ENCODE measurements at places on chromosomes 13 and 19. TPM values are rescaled to one million over a fixed set of nuclear protein-coding genes. Genes with fewer than 3 reads are reported as not detected.

GRCh38 chr13:34412295-34412694, 529.8 kb upstream of the NBEA start:
- DNase-seq, result no peak

- peak; percentile 69 for DNase-seq
Observed at GRCh38 chr19:46818812-46819211, 30.4 kb upstream of the SLC1A5 start.

- no peak for DNase-seq
Observed at GRCh38 chr19:38563475-38563874, 54.3 kb downstream of the MAP4K1 start.

DNA sequence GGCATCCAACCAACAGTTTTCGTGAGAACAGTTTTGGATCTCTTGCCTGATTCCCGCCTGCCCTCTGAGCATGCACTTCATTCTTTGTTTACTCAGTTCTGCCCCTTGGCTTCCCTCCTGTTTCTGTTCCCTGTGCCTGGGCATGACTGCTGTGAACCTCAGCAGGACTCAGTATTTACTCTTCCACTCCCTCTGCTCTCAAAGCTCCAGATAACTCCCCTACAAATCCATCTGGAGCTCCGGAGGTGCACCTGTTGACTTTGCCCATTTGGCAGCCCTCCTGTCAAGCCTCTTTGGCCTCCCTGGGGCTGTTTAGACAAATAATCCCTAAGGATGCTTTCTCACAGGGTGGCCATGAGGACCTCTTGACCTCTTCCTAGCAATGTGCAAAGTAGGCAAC, 34.2 kb upstream of the ARGLU1 start:
- DNase-seq, result no peak

- no peak for DNase-seq
Observed at GRCh38 chr19:2132191-2132590, 19.2 kb downstream of the AP3D1 start.

DNA sequence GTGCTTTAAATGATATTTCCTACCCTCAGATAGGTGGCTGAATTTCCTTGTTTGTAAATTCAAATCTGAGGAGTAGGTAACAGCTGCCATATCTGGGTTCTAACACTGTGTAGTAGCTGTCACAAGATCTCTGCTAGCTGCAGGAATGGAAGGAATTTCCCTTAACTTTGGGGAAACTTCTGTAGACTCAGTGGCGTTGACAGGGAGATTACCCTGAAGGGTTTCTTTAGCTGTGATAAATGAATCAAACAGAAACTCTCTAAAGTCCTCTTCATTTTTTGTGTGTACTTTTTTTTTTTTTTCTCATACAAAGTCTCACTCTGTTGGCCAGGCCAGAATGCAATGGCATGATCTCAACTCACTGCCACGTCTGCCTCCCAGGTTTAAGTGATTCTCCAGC, 5.3 kb upstream of the EPSTI1 start:
- DNase-seq, result no peak

NUP62 gene
- 83.9 TPM for polyA plus RNA-seq

GRCh38 chr13:109780845-109781383, 5.5 kb downstream of the IRS2 start:
- no peak for DNase-seq

DNA sequence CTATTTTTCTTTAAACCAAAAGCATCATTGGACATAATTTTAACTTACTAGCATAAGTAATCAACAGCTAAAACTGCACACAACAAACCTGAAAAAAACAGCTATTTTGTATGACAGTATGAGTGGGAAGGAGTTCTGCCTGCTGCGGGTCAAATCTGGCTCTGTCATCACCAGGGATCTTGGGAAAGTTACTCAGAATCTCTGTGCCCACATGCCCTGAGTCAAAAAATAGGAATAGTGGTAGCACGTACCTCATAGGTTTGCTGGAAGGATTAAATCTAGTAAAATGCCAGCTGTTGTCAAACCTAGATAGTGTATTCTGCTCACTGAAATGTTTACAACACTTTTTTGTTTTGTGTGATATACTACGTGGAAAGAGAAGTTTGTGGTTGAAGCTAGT, 1.1 kb downstream of the CLN5 start:
- no peak for DNase-seq

GRCh38 chr19:32404933-32405430, 588 bp upstream of the DPY19L3 start:
- DNase-seq, result no peak

DNA sequence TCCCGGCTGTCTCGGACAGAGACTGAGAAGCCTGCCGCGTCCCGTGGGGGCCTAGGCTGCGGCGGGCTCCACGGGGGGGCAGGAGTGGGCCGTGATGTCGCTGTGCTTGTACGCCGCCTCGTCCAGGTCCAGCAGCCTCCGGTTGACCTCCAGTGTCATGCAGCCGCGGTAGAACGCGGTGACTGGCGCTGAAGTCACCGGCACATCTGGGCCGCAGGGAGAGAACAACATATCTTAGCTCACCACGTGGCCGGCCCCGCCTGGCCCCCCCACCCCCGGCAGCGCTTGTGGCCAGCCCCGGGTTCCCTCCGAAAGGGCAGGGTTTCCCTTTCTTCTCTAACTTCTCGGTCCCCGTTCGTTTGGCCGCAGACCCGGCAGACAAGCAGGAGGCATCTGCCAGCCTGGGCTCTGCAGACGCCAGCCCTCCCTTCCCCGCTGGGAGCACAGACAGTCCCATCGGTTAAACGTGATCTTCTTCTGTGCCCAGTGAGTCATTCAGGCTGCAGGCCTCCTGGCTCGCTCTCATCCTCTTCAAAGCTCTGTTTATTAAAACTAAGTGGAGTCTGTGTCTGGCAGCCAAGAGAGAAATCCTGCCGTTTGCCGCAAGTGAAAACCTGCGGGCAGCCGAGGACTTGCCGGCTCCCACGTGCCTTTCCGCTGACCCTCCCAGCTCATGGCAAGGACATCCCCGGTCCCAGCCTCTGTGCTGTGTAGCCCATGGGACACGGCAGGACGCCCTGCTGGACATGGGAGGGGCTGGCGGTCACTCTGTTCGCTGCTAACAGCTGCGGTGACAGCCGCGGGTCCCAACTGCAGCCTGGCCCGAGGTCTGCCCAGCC, 42.8 kb downstream of the GAS6 start:
- DNase-seq, result peak; percentile 40

DNA sequence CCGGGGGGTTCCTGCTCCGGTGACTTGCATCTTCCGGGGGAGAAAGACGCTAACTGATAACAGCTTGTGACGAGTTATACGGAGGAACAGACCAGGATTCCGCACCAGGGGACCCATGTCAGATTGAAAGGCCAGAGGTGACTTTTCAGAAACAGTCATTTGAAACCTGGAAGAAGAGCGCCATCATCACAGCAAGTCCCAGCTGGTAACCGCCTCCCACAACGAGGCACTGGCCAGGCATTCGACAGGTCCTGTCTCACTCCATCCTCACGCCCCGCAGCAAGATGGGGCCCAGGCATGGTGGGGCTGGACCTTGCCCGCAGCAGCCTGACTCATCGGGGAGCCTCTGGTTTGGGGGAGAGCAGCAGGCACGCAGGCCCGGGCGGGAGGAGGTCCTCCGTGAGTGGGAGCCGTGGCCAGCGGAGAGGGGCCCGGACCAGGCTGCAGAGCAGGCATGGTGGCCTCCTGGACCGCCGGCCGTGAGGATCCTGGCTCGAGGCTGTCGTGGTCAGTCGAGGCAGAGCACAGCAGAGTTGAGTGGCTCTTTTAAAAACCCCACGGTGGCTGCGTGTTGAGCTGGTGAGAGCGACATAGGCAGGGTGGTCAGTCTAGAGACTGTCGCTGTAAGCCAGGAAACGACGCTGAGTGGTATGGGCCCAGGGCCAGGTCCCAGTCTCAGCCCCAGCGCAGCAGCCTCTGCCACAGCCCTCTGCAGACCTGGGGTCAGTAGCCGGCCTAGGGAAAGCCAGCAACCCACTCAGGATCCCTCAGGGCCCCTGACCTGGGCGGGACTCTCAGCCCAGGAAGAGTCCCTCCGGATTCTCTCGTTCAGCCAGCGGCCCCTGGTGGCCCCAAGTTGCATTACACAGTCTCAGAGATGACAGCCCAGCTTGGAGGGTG, 94.9 kb upstream of the MCF2L start:
- DNase-seq, result peak; percentile 52
